Epithelial cell of alveolus of lung (primary cell): ENCODE measurements at places on chromosomes 7 and 10. TPM values are rescaled to one million over a fixed set of nuclear protein-coding genes. Genes with fewer than 3 reads are reported as not detected.

ADAMTS14 gene
- total RNA-seq, result 0.08 and 0.39 TPM in 2 replicates

PRRT4 gene
- 0.16 TPM in 1 of 2 replicates, not detected in the other for total RNA-seq

AKR1C1 gene
- total RNA-seq, result 12.9 and 72.8 TPM in 2 replicates

AS3MT gene
- total RNA-seq, result 0.78 and 1.8 TPM in 2 replicates

SYT15B gene
- 0.13 and 0.24 TPM in 2 replicates for total RNA-seq

AKR1C8 gene
- total RNA-seq, result not detected in 2 replicates

FEZF1 gene
- not detected in 2 replicates for total RNA-seq

VTI1A gene
- total RNA-seq, result 18.0 and 24.4 TPM in 2 replicates

SMURF1 gene
- 15.9 and 19.8 TPM in 2 replicates for total RNA-seq

DDIT4 gene
- 479 and 494 TPM in 2 replicates for total RNA-seq

SLC13A1 gene
- not detected in 2 replicates for total RNA-seq

C10orf53 gene
- total RNA-seq, result not detected in 2 replicates

SLC16A12 gene
- 0.24 and 0.91 TPM in 2 replicates for total RNA-seq
